ENCODE measurements at places on chromosomes 3 and 15.

- no peak for DNase-seq
Observed at GRCh38 chr3:48416091-48416505, 13.8 kb downstream of the PLXNB1 start.

DNA sequence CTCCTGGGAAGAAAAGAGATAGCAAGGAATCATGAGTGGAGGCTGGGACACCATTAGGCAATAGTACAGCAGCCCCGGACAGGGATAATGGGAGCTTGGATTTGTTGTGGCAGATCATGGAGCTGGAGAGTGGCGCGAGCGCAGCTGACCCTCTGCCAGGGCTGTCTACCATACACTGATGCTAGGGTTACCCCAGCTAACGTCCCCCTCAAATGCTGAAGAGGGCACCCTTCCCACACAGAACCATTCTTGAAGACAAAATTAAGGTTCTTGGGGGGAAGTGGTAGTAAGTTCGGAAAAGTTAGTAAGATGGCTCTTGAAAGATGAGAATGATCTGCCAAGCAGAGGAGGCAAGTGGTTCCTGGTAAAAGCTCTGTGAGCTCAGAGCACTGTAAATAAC is 61.1 kb downstream of the ST3GAL6 start:
- peak; percentile 28 for DNase-seq

DNA sequence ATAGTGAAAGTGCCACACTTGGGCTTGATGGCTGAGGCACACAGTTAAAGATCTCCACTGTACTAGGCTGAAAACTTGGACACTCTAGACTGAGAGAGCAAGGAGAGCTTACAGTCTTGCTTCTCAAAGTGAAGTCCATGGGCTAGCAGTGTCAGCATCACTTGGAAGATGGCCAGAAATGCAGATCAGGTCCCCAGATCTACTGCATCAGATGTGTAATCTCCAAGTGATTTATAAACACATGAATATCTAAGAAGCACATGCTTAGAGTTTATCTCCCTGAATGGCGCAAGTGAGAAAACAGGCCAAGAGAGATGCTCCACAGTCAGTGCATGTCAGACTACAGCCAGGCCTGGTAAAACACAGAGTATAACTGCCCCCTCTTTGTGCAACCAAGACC is 308.6 kb downstream of the CLSTN2 start:
- DNase-seq: no peak

GRCh38 chr3:171138027-171138426 is 111.5 kb upstream of the SLC2A2 start:
- no peak for DNase-seq

DNA sequence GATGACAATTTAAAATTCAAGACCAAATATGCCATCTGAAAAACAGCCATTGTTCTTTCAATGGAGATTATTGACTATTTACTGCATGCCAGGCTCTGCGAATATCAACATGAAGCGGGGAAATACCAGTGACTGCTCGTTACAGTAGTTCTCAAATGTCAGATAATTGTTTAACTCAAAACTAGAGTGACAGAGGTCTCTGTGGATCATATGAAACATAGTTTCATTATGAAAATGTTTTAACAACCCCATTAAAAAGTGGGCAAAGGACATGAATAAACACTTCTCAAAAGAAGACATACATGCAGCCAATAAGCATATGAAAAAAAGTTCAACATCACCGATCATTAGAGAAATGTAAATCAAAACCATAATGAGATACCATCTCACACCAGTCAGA is 50.0 kb upstream of the GPR149 start:
- no peak for DNase-seq

DNA sequence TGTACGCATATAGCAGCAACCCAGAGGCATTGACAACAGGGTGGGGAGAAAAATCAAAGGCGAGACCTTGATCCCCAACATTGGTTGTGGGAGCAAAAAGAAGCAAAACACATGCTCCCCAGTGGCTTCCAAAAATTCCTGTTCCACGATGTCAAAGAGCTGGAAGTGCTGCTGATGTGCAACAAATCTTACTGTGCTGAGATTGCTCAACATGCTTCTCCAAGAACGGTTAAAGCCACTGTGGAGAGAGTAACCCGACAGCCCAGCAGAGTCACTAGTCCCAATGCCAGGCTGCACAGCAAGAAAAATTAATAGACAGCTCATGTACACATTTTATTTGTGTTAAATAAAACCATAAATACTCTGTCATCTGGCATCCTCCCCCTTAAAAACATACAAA is 179.9 kb upstream of the PFN2 start:
- DNase-seq: peak; percentile 34

DNA sequence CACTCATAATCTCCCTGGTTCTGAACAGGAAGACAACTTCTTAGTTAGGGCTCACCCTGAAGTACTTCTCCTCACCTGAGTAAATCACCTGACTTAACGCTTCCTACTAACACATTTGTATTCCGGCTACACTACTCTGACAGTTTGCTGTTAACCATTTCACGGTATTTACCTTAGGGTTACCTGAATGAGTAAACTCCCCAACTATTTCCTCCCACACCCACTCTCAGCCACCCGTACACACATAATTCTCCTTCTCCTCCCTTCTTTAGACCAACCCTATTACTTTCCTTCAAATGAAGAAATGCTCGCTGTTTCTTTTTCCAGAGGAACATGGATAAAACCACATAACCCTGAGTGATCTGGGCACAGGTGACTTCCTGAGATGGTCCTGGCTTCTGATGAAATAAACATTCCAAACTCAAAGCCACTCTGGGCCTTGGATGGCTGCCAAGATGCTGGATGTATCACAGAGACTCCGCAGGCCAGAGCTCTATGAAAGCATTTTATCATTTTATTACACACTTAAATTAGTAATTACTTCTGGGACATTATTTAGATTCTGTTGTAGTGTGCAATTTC is 183.6 kb upstream of the ATP11B start:
- no peak for DNase-seq

DNA sequence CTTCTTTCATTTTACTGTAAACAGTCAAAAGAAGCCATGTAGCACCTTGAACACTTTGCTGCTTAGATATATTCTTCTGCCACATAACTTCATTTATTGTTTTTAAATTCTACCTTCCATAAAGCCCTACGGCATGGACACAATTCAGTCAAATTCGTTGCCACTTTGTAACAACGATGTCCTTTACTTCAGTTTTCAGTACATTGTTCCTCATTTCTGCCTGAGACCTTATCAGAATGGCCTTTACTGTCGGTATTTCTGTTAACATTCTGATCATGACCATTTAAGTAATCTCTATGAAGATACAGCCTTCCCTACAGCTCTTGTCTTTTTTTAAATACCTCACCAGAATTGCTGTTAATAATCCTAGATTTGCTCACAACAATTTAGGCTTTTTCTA is 466.9 kb downstream of the NAALADL2 start:
- DNase-seq: no peak

GRCh38 chr15:66388576-66388975 is 1.9 kb downstream of the MAP2K1 start:
- DNase-seq: no peak

GRCh38 chr15:71677352-71677751 is 133.0 kb upstream of the NR2E3 start:
- no peak for DNase-seq

DNA sequence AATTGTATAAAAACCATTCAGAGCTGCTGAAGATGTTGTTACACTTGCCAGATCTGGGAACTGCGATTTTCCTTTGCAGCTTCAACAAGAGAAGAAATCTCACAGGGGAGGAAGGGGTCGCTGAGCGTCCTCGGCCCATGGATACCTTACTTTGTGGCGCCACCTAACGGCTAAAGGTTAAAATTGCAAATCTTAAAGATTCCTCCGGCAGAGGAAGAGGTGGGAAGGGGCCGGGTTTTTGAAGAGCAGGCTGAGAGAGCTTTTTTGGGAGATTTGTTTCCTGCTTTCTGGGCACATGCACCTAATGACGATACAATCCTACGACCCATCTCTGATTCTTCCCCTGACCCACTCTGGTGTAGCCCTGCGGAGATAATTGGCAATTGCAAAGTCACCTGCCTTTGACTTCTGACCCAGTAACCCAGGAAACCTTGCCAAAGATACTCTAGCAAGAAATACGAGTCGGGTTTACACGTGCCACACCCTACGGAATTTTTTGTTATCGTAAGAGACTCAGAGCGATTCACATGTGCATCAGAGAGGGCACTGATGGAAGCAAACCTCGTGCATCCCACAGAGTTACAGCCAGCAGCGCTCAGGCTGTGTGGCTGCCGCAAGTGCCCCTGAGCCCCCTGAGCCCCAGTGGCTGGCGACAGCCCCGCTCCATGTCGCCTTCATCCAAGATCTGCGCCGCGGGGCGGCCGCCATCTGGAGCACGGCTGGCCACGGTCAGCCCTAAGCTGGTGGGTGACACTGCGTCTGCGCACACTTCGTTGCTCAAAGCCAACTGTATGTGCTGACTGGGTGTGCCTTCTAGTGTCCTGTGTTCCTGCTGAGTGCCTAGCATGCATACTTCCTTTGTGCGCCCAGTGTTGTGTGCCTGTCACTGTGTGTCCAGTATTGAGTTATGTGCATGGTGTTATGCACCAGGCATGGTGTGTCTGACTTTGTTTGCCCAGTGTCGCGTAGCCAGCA is 55.2 kb upstream of the CHRNA7 start:
- DNase-seq: peak; percentile 26

DNA sequence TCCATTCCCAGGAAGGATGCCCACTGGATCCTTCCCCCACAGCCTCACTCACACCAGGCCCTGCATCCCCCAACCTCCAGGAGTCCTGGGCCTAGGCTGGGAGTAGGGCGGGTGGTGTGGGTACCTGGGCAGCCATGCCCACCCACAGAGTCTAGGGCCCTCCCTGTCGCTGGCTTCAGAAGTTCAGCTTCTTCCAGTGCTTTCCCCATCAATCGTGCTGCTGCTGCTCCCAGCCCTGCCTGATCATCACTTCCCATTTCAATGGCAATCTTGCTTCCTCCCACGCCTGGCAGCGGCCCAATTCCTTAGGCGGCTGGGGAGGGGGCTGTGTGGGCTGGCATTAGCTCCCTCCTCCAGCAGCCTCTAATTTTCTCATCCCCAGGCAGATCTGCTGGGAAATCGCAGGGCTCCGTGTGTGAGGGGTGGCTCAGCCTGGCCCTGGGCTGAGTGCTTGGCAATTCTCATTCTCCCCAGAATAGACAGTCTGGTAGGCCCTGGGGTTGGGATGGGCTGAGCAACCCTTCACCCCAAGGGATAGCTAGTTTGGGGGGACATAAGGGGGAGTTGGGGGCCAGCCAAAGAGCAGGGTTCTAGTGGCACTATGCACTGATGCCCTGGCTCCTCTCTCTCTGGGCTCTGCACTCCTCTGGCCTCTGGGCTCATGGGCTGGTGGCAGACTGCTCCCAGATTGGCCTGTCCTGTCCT is 66.4 kb downstream of the SCN5A start:
- no peak for DNase-seq

- DNase-seq: peak; percentile 28
Observed at GRCh38 chr3:123817413-123817812, 66.7 kb downstream of the MYLK start.

- no peak for DNase-seq
Observed at GRCh38 chr3:42491881-42492507, 10.4 kb upstream of the VIPR1 start.

GRCh38 chr3:111541391-111541790 is 606 bp upstream of the CD96 start:
- DNase-seq: no peak

DNA sequence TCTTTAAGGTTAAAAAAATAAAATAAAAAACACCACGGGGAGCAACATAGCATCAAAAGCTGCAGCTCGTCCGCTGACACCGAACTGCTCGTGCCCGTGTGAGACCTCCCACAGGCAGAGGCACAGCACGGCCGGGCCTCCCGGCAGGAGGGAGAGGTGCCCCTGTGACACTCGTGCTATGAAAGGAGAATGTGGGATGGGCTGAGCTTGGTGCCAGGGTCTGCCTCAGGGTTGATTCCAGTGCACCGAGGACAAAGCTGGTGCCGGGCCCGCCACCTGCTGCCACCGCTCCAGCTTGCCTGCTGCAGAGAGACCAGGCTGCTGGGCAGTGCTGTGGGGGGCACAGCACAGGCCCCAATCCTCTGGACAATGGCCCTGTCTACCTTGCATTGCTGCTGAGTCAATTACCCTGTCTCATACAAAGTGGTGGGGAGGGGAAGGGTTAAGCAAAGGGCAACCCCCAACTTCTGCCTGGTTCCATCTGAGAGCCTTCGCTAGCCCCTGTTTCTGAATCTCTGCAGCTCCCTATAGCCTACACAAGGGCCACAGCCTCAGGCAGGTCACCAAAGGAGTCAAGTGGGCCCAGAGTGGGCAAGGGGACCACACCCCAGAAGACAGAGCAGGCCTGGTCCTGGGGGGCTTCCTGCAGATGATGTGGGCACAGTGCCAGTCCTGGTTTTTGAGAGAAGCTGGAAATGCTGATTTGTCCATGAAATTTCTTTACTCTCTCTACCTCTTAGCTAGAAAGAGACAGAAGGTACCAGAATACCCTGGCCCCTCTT is 74.0 kb upstream of the SNRPA1 start:
- DNase-seq: no peak

DNA sequence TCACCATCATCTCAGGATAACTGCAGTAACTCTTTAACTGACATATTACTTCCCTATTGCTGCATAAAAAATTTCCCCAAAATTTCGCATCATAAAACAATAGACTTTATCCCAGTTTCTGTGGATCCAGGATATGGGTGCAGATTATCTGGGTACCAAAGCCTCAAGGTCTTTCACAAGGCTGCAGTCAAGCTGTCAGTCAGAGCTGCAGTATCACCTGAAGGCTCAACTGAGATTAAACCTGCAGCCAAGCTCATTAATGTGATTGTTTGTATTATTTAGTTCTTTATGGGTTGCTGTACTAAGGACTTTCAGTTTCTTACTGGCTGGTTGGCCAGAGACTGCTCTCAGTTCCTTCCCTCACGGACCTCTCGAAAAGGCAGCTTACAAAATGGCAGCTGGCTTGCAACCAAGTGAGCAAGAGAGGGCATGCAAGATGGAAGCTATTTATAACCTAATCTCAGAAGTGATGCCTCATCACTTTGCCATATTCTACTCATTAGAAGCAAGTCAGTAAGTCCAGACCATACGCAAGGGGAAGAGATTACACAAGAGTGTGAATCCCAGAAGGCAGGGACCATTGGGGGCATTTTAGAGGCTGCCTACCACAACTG is 54.9 kb downstream of the DCUN1D1 start:
- peak; percentile 14 for DNase-seq

GRCh38 chr3:62007036-62007435 is 366.3 kb downstream of the FEZF2 start:
- DNase-seq: peak; percentile 64

GRCh38 chr15:71136159-71136783 is 21.0 kb downstream of the THSD4 start:
- peak; percentile 98 for DNase-seq

- no peak for DNase-seq
Observed at GRCh38 chr3:24417730-24418129, 76.9 kb downstream of the THRB start.

- DNase-seq: peak; percentile 45
Observed at GRCh38 chr3:25471081-25471768, 43.2 kb downstream of the RARB start.

DNA sequence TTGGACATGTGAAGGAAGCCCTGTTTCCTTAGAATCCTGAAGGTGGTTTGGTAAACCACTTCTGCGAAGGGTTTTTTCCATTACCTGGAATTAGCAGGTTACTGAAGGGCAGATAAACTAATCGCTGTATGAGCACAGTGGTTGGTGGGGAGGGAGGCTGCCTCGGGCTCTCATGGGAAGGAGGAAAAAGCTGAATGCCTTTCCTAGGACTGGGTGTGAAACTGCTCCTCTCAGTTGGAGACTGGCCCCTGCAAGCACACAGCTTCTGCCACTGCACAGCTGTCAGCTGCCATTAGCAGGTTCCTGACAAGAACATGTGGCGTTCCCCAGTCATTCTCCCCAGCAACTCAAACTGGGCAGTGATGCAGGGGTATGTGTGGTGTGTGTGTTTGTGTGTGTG is 376.3 kb downstream of the GAP43 start:
- no peak for DNase-seq
